ENCODE measurements at places on chromosomes 13 and 19.

GRCh38 chr13:106691341-106691740 is 123.4 kb upstream of the ARGLU1 start:
- DNase-seq: no peak

- DNase-seq: no peak
Measured at GRCh38 chr13:88472316-88472715, 801.1 kb downstream of the SLITRK5 start.

GRCh38 chr19:51259348-51260245 is 8.7 kb downstream of the SIGLECL1 start:
- DNase-seq: peak; percentile 0

GRCh38 chr19:30666301-30666803 is 294.2 kb downstream of the ZNF536 start:
- no peak for DNase-seq

DNA sequence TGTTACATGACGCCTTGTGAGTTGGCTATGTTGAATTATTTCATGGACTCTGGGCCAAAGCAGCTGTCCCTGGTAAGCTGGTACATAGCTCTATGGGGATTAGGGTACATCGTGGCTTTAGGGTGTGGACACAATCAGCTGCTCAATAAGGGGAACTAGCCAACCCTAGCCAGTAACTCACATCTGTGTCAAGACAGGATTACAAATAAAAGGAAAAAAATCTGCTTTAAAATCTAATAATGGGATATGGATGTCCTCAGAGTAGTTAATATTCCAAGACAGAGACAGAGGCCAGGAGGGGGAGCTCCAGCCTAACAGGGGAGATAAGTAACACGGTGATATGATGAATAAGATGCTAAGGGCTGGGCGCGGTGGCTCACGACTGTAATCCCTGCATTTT is 21.1 kb upstream of the ZNF766 start:
- no peak for DNase-seq
